Activated CD4-positive, alpha-beta T cell treated with anti-CD3 and anti-CD28 coated beads, Interleukin-2, amount 50 U/mL, for 16 hours (primary cell): ENCODE measurements at places on chromosomes 2 and 18.

DNA sequence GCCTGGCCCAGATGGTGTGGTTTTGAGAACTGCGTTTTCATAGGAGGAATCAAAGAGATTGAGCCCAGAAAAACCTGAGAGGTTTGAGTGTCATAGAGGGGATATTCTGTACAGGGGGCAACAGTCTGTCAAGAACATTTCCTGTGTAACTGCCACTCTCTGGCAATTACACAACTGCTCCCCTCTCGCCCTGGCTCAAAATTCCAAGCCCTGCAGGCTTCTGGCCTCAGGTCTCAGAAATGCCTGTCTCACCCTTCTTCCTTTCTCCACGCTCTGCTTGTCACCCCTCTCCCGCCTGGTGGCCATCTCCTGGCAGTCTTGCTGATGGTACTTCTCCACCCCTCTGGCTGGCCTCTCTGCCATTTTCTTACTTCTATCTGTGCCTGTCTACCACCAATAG is 4.0 kb downstream of the VAMP5 start:
- DNase-seq: no peak

DNA sequence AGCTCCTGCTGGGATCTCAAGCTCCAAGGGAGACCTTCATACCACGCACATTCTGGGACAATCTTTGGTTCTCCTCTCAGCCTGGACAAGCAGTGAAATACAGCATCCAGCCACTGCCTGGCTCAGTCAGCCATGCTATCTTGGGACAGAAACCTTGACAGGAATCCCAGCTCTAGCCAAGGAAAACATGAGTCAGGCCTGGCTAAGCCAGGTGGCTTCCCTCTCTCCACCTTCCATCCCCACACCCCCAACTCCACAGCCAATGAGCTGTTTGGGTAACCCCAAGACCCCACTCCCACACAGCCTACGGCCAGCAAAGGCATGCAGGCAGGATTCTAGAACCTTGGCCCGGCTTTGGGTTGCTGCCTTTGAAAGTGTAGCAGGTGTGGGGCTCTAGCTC is 64.9 kb downstream of the MCFD2 start:
- DNase-seq: no peak

- no peak for DNase-seq
These were observed 193.4 kb upstream of the NRXN1 start for GRCh38 chr2:51225377-51225776.

GRCh38 chr2:113171334-113172075 is 2.3 kb upstream of the PSD4 start:
- no peak for DNase-seq

GRCh38 chr2:201248288-201248844 is 12.0 kb upstream of the CASP8 start:
- no peak for DNase-seq

DNA sequence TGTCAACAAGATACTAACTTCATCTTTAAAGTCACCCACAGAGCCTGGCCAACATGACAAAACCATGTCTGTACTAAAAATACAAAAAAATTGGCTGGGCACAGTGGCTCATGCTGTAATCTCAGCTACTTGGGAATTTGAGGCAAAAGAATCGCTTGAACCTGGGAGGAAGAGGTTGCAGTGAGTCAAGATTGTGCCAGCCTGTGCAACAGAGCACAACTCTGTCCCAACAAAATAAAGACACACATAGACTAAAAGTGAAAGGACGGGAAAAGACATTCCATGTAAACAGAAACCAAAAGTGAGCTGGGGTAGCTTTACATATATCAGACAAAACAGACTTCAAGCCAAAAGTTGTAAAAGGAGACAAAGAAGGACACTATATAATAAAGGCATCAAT is 34.8 kb downstream of the USP34 start:
- DNase-seq: no peak

- DNase-seq: no peak
These were observed 11.3 kb downstream of the RMP24 start for GRCh38 chr18:35983818-35984217.

DNA sequence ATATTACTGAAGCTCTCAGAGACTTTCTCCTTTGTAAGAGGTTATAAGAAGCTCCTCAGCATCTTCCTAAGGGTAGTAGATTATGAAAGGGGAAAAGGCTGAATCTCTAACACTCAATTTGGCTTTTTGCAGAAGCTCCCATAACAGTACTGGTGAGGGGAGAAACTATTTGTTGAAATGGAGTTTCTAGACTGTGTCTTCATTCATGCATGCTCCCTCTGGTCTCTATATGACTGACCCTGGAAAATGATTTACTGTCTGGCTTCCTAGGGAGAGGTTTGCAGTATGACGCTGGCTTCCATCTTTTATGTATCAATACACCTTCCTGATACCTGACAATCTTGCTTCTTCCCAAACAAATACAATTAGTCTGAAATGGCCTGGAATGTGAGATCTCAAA is 63.9 kb downstream of the LDAH start:
- DNase-seq: no peak

- DNase-seq: no peak
These were observed 143.4 kb upstream of the LYPD1 start for GRCh38 chr2:132813422-132813821.

- no peak for DNase-seq
These were observed 8.9 kb downstream of the GTF3C2 start for GRCh38 chr2:27347641-27348040.

DNA sequence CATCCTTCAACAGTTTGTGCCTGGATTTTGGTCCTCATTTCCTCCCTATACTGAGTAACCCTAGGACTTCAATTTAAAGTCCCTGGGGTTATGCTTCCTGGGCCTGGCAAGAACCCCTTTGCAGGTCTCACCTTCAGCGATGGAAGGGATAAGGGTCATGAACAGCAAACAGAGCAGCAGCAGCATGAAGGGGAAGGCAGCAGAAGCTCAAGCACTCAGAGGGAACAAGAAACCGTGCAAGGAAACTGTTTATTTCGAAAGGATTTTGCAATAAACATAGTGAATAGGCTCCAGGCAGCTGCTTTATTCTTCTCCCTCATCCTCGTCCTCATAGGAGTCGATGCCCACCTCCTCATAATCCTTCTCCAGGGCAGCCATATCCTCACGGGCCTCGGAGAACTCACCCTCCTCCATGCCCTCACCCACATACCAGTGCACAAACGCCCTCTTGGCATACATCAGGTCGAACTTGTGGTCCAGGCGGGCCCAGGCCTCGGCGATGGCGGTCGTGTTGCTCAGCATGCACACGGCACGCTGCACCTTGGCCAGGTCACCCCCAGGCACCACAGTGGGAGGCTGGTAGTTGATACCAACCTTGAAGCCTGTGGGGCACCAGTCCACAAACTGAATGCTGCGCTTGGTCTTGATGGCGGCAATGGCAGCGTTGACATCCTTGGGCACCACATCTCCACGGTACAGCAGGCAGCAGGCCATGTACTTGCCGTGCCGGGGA is 2.8 kb upstream of the TUBA4B start:
- DNase-seq: no peak

GRCh38 chr18:24530630-24531111 is 70.2 kb downstream of the HRH4 start:
- DNase-seq: peak; percentile 37

DNA sequence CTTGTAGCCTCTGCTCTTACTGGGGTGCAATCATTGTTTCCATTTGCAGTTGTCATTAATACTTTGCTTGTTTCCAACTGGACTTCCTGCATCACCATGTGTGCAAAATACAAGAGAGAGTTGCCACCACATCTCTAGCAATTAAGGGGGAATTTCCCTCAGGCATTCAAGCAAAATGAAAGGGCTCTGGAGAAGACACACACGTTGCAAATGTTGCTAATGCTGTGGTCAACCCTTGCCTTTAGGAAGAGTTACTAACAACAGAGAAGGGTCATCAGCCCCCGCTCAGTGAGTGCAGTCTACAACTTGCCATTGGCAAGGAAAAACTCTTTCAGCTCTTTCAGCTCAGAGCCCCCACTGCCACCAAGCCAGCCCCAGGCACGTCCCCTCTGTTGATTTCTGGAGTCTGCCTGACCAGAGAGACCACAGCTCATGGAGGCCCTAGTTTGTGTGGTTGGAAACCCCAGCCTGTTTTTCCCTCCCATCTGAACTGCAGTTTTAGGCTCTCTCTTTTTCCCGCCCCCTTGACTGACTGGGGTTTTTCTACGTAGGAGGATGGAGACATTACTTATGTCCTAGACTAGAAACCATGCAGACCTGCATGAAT is 25.9 kb upstream of the GPR45 start:
- DNase-seq: no peak

GRCh38 chr2:108575132-108575966 is 41.1 kb downstream of the LIMS1 start:
- DNase-seq: no peak

DNA sequence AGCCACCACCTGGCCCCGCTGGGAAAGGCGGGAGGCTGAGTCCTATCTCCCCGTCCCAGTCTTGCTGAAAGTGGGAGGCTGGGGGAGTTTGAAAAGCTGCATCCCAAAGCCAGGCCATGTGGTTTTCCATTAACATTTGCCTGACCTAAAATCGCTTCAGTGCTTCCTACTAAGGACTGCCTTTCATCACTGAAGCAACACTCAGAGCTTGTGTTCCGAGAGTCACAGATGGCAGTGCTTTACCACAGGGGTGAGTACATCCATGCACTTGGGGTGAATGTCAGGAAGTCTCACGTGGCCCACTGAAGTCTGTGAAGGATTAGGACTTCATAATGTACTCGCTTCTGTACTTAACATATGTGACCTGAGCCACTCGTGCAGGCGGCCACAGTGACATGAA is 43.3 kb downstream of the PXDN start:
- no peak for DNase-seq

GRCh38 chr18:3360211-3360610 is 89.8 kb upstream of the TGIF1 start:
- DNase-seq: no peak

DNA sequence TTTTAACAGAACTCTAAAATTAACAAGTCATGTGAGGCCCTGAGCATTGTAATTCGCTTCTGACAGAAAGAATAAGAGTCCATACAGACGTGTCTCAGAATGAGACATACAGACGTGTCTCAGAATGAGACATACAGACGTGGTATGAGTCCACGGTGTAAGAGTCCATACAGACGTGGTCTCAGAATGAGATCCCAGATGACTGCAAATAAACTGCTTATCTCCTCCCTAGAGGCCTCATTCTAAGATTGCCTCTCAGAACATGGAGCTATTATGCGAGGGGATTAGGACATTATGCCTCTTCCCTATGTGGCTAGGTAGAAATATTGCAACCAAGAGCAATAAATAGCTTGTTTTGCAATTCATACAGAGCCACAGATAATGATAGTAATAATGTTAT is 63.9 kb downstream of the NEB start:
- peak; percentile 64 for DNase-seq

DNA sequence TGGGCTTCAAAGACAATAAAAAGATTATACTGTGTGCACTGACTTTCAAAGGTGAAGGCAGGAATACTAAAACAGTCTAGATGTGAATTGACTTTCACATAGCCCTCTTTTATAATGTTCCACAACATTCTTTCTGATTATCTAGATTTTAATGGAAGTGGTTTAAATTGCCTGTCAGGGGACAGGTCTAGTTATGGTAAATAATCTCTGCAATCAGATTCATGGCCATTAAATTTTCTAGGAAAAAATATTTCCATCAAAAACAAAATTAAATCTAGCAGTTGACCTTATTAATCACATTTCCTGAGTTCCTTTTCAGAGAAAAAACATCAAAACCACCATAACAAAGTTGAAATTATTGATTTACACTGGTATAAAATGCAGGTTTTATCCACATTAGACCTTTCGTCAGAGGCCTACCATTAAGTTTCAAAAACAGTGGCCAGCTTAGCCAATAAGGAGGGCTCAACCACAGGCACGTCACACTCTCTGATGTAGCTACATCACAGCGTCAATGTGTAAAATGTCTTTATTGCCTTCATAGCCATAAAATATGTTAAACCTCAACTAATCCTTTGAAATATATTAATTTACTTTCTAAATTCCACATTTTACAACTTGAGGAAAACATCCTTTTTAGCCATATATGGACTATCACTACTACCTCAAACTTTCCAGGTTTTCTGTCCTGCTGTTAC is 79.4 kb downstream of the NOL10 start:
- no peak for DNase-seq

DNA sequence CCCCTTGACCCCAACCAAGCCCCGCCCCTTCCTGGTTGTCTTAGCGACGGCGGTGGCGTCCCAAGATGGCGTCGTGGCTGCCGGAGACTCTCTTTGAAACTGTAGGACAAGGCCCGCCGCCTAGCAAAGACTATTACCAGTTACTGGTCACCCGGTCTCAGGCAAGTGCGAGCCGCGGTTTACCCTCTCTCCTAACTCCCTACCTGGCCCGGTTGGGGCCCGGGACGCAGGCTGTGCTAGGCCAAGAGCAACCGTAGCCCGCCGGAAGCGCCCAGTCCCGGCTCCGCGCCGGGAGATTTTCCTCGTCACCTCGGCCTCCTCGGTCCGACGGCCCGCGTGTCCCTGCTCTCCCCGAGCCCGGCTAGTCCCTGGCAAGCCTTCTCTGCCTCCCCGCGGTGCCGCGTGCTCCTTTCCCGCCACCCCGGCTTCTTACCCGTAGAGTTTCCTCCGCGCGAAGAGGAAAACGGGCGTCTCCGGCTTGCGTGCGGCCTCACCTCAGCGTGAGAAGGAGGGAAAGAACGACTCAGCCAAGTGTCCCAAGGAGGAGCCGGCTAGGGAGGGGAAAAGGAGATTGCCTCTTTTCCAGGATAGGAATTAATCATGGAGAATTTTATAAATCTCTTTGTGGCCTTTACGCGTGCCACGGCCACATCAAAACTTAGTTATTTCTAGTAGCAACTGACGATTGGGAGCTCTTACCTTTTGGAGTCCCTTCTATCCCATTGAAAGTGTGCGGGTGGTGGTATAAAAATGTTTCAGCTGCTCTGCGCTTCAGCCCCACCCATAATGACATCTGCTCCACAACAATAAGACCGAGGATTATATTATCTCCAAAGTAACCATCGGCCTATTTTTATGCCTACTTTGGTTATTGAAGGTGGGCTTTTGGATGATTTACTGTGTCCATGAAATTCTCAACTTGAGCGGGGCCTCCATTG is at the start of gene FBXO36:
Gene FBXO36 (plus strand): TSS at position 55 of the 938 bp plus-strand sequence. CDS start 11 bp downstream, at position 66.
- DNase-seq: peak; percentile 85

DNA sequence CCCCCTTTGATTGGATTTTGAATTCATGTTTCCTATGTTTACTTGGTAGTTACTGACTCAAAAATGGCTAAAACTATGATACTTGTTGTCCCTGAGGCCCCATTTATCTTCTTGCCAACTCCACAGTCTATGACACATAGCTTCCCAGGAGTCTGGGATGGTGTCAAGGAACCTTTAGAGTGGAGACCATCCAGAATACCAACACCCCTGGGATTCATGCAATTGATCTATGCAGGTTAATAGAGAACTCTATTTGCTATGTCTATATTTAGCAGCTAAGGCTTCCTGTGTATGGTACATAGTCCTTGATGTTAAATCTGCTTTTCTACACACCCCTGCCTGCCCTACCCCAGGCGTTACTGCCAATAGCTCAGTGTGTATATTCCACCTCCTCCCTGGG is 218.5 kb upstream of the HDAC4 start:
- no peak for DNase-seq
